Stimulated activated CD4-positive, alpha-beta T cell treated with anti-CD3 and anti-CD28 coated beads, Interleukin-2, amount 100 ng/mL, for 4 hours (primary cell): ENCODE measurements at places on chromosomes 7 and 10.

- no peak for DNase-seq
Measured at GRCh38 chr10:30990351-30990750, 41.3 kb downstream of the ZNF438 start.

DNA sequence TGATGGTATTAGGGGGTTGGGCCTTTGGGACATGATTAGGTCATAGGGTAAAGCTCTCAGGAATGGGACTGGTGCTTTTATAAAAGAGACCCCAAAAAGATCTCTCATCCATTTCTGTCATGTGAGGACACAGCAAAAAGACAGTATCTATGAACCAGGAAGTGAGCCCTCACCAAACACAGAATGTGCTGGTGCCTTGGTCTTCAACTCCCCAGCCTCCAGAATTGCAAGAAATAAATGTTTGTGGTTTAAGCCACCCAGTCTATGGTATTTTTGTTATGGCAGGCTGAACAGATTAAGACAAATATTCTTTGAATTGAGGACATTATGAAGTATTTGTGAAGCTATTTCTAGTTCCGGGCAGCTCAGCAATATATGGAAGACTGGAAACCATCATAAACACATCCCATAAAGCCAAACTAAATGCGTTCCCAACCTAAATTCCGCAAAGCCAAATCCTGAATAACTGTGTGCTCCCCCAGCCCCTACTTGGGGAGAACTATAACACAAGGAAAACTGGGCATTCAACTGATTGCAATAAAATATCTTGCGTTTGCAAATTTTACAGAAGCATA, 153.7 kb downstream of the GALNT17 start:
- no peak for DNase-seq

GRCh38 chr7:32937344-32938174, 19.7 kb upstream of the FKBP9 start:
- DNase-seq: no peak

DNA sequence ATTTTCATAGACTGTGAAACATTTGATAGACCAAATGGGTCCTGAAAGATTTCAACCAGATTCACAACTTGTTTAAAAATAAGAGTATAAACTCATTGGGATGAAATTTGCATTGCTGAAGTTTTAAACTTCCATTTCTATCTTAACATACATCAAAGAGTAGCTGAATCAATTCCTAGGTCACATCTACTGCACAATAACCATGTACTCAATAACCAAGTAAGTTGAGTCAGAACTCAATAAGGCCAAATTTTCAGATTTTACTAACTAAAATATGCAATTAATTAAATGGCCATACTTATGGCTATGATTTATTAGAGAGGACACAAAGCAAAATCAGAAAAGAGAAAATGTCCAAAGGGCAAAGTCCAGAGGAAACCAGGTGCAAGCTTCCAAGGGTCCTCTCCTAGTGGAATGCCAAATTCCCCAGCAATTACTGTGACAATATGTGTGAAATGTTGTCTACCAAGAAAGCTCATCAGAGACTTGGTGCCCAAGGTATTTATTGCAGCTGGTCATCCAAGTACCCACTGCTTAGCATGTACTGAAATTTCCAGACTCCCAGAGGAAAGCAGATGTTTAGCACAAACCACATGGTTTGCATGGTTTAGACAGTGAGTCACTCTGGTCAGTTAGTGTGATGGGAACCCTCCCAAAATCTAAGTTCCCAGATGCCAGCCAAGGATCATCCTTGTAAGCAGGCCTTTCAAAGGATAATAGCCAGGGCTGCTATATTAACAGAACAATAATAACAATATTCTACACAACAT, 238.9 kb downstream of the IPMK start:
- no peak for DNase-seq

DNA sequence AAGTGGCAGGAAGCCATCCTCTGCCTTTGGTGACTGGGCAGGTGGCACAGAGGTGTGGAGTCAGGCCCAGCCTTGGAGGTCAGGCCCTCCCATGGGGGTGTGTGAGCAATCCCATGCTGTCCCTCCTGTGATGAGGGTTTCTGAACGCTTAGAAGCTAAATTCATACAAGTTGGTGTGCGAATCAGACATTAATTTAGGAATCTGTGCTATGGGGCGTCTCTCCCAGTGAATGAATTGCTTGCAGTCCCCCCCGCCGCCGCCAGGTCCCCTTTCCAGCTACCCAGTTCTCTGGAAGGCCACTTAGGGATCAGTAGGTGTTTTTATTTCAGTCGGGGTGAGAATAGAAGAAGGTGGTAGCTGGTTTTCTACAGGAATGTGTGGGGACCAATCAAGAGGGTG, 37.5 kb downstream of the LRRC18 start:
- no peak for DNase-seq

- no peak for DNase-seq
Measured at GRCh38 chr10:128664729-128665128, 538.5 kb upstream of the MKI67 start.

DNA sequence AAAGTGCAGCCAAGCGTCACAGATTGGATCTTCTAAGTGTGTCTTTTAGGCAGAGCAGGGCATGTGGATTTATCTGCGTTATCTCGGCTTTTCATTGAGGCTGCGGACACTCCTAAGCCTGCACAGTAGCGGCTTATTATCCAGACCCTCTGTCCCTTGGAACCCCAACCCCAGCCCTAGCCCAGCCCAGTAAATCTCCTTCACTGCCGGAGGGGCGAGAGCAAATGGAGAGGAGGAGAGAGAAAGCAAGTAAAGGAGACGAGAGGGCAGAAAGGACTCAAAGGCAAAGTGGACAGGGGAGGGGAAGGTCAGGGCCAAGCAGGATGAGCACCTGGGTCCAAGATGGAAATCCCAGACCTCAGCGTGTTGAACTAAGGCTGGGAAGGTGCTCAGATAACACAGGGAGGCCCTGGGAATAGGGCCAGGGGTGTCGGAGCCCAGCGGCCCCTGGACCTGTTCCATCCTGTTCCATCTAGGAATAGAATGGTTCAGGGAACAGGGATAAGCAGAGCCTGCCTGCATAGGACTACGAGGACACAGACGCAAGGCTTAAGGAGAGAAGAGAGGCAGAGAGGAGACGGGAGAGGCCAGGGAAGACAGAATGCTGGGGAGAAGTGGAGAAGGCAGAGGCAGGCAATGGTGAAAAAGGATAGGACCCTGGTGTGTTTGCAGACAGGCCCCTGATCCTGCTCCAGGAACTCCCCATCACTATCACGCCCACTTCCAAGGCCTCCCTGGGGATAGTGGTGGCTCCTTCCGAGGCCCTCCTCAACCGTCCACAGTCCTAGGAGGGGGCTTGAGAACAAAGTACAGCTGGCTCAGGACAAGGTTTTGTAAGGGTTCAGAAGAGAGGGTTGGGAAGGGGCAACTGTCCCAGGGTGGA, 99.6 kb downstream of the CHST15 start:
- no peak for DNase-seq

GRCh38 chr7:4302203-4302905, 379.7 kb upstream of the FOXK1 start:
- no peak for DNase-seq

DNA sequence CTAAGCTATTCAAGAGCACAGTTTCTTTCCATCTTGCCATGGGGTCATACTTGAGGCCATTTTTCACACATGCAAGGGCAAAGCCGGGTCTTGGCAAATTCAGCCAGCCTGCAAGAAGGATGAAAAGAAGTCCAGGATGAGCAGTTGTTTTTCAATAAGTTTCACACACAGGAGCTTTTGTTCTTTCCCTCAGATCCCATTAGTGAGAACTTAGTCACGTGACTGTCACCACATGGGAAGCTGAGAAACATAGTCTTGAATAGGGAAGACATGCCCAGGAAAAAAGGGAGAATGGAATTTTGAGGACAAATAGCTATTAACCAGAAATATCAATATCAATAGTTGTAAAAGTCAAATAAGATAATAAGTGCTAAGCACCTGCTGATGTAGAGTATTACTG, 137.7 kb downstream of the AHR start:
- no peak for DNase-seq

DNA sequence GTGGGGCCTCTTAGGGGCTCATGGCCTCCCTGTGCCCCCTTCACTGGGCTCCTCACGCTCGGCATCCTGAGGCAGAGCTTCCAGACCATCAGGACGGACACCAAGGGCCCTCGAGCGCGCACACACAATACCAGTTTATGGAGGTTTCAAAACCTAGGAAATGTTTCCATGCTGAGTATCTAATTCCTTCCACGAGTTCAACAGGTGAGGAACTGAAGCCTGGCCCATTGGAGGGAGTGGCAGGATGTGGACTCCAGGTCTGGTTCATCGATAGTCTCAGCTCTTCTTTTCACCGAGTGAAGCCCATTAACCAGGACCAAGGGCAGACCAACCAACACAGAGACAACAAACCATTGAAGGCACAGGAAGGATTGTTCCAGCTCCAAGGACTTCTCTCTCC, 336.7 kb upstream of the SHH start:
- no peak for DNase-seq

GRCh38 chr7:134443396-134444070, 15.4 kb downstream of the AKR1B1 start:
- no peak for DNase-seq

DNA sequence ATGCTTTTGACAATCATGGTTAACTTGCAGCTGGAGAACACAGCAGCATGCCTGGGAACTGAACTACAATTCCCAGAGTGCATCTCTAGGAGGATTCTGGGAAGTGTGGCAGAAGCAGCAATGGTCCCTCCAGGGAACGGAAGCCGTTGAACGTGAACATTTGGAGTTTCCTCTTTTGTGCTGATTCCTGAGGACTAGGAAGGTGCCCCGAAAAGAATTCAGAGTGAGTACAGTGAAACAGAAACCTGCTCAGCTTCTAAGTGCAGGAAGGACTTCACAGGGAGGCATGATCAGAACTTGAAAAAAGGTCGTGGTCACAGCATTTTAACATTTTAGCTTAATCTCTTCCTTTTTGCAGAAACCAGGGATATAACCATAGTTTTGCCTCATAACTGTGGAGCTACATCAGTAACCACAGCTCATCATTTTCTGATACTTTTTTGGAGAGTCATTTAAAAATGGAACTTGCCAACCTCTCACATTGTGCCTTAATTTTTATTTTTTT, at the start of gene NUDT13:
TSS of gene NUDT13 (plus strand) at position 111 of the 505 bp plus-strand sequence. CDS start 3,911 bp downstream, outside the sequence.
- peak; percentile 25 for DNase-seq

DNA sequence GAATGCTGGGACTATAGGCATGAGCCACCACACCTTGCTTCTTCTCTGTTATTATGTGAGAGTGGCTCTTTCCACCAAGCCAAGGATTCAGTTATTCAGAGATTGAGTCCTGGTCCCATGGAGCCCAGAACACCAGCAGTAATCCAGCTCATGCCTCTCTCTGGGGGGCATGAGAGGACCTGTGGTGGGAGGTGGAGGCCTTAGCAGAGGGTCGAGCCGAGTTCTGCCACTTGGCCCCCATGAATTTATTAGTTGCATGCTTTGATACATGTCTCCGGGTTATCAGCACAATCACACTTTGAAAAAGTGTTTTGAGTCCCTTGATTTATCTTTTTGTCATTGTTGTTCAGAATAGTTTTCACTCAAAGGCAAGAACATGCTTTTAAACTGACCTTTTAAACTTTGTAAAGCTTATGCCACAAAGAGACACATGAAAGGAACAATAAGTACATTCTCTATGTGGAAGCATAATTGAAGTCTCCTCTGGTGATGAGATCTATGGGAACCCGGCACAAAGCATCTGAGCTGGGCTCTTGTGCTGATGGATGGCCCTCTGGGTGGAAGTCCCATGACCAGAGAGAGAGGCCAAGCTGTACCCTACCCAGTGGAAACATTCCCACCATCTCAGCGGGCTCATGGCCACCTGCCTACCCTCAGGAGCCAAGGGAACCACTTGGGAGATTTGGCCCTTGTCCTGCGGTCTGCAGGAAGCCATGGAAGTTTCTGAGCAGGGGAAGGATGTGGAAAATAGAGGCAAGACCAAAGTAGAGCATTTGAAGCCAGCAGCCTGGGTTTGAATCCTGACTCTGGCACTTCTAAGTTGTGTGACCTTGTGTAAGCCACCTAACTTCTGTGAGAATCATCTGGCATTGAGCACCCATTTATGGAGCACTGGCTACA, 53.9 kb downstream of the MINDY4 start:
- no peak for DNase-seq

DNA sequence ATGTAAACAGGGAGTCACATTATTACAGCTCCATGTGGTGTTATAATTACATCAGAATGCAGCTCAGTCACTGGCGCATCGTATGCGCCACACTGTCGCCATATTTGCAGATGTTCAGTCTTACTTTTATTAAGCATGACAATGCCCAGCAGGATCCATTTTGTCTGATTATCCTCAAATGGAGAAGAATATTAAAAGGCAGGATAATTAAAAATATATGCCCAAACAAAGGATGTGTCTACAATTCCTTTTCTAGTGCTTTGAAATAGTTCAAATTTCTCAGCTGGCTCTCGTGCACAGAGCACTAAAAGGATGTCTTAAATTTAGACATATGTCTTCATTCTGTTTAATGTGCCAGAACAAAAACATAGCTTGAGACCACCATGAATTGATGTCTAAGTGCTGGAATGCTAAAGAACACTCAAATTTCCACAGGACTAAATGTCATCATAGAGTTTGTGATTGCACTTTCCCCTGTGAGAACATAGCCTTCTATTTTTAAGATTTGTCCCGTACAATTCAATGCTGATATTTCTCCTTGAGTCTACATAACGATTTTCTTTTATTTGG, 168.0 kb downstream of the DKK1 start:
- no peak for DNase-seq

DNA sequence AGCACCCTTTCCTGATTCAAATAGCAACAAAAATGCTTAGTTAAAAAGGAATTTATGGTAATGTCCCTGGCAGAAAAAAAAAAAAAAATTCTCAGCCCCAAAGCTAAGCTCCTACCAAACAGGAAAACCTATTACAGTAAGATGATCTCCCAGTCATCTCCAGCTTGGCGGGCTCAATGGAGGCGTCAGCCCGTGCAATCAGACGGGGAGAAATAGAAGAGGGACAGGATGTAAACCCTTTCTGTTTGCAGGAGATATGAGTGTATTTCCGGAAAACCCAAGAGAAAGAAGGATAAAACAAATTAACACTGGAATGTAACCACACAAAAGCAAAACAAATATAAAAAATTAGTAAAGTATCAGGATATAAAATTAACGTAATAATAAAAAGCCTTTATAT, 242.8 kb downstream of the TCERG1L start:
- no peak for DNase-seq

GRCh38 chr10:16184096-16184597, 252.7 kb upstream of the PTER start:
- DNase-seq: no peak

DNA sequence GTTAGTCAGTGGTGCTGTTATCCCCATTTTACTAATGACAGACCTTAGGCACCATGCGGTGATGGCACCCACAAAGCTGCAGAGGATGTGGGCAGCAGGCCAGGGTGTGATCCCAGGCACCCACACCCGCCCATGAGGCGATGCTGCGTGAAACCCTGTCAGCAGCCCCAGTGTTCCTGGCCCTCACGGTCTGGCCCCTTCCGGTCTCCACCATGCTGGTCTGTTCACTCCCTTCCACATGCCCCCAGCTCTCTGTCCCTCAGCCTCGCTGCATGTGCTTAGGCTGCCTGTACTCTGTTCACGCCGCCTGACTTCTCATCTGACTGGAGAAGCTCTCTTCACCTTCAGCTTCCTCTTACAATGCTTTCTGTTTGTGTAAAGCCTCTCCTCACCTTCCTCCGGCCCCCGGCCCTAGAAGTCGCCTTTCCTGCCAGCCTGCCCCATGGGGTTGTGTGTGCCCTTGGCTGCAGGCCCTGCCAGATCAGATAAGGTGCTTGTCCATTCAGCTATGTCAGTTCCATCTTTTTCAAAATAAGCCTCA, 17.6 kb upstream of the ORAI2 start:
- DNase-seq: no peak

GRCh38 chr7:7183061-7183837, 905 bp downstream of the C1GALT1 start:
- peak; percentile 17 for DNase-seq

GRCh38 chr10:4373098-4373497, 452.9 kb upstream of the AKR1E2 start:
- no peak for DNase-seq
